DMS153 (cell line): ENCODE measurements at places on chromosomes 5 and 9.

DNA sequence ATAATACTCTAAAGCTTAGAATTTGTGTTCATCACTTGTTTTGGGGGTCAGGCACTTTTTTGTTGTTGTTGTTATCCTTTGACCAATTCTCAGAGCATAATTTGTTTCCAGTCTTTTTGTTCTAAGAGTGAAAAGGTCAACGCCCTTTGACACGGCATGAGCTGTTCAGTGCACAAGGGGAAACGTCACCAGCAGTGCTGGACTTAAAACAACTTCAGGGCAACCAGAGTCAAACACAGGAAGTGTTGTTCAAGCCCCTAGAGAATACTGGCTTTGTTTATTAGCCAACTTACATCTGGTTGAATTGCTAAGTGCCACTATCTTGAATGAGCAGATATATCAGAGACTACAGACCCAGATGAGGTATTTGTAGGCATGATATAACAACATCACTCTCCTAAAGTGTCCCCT lies 368.9 kb downstream of the TMEM161B start:
- DNase-seq: no peak

GRCh38 chr5:196350-196749 lies 5.1 kb downstream of the LRRC14B start:
- no peak for DNase-seq

GRCh38 chr5:93151896-93152295 lies 429.1 kb downstream of the NR2F1-AS1 start:
- DNase-seq: no peak

GRCh38 chr5:102918986-102919610 lies 164.0 kb downstream of the PAM start:
- DNase-seq: no peak

GRCh38 chr9:69412741-69413150 lies 87.7 kb downstream of the ENTREP1 start:
- DNase-seq: no peak

DNA sequence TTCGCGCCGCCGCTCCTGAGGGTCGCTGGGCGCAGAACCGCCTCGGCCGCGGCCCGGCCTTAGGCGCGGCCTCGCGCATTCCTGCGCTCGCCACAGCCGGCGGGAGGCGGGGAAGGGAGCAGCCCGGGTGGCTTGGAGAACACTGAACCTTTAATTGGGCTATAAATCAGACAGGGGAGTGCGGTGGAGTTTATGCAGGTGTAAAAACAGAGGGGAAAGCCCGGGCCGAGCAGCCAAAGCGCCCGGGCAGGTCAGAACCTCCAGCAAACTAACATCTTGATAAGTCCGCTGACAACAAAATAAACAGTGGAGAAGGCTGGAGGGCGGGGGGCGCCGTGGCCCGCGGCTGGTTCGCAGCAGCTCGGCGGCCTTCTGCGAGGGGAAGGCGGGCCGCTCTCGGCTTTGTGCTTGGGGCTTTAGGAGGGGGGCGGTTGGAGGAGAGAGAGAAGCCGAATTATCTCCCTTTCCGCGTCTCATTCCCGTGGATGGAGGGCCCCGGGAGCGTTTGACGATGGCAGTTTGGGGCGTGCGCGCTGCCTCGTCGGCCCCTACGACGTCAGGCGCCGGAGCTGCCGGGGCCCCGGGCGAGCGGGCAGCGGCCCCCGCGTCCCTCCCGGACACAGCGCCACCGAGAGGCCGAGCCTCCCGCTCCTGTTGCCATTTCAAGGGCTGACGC lies 11.3 kb downstream of the FOXD1 start:
- peak; percentile 14 for DNase-seq

DNA sequence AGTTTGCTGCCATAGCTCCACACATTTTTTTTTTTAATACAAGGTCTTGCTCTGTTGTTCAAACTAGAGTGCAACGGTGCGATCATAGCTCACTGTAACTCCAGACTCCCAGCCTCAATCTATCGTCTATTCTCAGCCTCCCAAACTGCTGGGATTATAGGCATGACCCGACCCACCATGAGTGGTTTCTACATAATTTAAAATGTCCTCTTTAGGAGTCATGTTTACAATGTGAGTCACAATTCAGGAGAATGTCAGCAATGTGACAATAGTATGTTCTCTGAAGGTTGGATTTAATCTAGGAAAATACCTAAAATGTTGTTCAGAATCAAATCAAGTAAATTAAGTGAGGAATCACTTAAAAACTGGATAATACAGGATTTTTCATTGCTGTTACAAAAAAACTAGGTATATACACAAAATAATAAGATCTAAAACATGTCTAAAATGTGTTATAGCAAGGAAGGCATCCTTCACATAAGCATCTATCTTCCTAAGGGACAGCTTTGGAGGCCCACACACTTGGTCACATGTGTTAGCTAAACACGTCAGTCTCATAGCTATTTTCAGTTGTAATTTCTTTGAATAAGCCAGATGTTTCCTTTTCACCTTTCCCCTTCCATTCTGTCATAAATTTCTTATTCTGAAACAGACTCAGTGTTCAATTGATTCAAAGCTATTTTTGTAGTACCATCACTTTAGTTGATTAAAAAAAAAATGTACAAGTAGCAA lies 30.0 kb upstream of the ELAVL2 start:
- no peak for DNase-seq

- DNase-seq: no peak
Measured at GRCh38 chr5:179805529-179806249, 977 bp downstream of the MGAT4B start.

DNA sequence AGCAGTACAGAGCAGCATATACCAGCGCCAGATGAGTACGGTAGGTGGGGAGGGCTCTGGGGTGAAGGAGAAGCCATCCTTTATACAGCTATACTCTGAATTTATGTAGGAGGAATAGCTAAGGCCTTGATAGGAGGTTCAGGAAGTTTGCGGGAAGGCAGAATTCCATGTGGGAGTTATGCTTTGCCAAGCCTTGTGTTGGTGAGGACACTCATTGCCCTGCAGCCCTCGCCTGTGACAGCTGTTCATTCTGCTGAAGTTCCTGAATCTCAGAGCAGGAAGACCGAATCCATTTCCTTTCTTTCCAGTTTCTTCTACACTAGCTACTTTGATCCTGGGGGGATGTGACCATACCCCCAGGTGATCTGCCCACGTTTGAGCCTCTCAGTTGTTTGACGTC lies 7.7 kb downstream of the MFAP3 start:
- no peak for DNase-seq

DNA sequence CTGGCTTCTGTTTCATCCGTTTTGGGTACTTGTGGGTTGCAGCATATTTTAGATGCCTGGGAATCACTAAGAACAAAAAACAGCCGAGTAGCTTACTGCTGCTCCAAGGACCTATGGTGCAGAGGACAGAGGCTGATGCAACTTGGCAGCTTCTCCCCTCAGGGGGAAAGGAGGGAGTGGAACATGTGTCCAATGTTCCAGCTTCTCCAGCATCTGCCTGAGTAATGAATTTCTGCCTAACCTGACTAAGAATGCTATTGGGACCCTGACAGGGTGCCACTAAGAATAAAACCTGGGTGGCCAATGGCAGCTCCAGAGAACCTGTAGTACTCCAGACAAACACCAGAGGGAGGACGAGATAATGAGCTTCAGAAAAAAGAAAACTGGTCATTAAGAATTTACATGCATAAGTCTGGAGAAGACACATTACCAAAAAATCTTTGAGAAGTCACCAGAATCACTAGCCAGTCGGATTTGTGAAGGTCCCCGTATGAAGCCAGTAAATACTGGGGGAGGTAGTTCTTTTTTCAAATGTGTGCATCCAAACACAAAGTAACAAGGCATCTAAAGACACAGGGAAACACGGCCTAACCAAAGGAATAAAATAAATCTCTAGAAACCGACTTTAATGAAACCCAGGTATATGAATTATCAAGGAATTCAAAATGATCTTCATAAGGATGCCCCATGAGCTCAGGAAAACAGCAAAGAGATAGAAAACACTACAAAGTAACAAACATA lies 293.5 kb downstream of the HINT1 start:
- no peak for DNase-seq

DNA sequence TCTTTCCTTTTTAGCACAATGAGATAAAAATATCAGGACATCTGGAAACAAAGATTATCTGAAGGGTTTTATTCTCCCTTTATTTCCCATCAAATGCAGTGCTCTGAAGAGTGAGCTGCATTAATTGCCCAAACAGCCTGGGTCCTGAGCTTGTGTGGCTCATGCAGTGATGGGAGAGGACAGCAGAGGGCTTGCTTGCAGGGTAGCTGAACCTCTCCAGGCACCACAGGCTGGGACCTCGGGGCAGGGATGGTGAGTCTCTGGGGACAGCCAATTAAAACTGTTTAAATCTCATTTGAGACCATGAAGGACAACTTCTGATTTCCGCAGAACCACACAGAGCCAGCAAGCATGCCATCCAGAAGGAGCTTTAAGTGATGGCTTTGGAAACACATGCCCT lies 71.2 kb downstream of the PLAC8L1 start:
- no peak for DNase-seq

DNA sequence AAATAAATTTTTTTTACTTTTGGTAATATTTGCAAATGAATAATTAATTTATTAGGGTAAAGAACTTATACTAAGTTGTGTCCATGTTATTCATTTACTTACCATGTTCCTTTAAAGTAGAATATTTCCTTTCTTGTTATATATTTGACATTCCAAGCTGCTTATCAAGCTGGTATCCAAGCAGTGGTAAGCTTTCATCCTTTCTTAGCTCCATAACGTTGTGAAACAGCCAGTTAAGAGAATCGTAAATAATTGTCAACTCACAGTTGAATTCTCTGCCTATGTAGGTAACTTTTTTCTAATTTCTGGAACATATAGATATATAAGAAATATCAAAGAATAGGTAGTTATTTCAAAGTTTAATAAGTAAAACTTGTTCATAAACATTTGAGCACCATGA lies 36.4 kb downstream of the SLC30A5 start:
- no peak for DNase-seq

GRCh38 chr5:142145106-142145900 lies 36.7 kb downstream of the NDFIP1 start:
- no peak for DNase-seq

- peak; percentile 19 for DNase-seq
Measured at GRCh38 chr9:87148331-87149104, 201.2 kb upstream of the GAS1 start.

GRCh38 chr5:150565868-150566267 lies 57.9 kb downstream of the NDST1 start:
- no peak for DNase-seq

GRCh38 chr5:157952374-157952685 lies 93.4 kb upstream of the CLINT1 start:
- no peak for DNase-seq

- DNase-seq: no peak
Measured at GRCh38 chr9:73135394-73135793, 16.3 kb upstream of the ANXA1 start.

DNA sequence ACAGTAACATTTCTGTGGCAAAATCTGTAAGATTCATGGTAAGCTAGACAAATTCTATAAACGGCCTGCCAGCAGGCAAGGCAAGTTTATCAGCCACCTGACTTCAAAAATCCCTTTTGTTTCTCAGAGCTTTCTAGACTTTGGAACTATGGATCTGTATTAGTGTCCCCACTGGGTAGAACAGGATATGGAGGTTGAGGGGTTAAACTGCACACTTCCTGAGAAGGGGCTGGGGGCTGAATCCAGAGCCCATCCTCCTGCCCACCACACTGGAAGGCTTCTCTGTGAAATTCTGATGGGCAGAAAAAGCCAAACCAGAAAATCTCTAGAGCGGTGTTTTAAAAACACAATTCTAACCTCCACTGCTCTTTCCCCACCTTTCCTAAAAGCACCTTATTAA lies 128.7 kb downstream of the ENTREP1 start:
- DNase-seq: no peak

DNA sequence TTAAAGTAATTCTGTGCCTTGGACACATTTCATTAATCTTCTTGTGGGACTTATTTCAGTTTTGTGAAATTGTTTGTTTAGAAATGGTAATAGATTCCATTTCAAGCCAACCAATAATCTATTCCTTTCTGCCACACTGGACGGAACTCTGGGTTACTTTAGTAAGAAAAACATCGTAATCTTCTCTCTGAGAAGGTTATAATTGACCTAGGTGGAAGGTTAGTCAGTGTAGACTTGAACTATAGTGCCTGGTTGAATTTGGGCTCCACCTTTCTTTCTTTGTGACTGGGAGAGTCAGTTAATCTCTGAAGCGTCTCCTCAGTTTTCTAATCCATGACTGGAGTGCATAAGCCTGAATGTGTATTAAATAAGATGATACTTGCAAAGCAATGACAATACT lies 89.7 kb upstream of the PRLR start:
- DNase-seq: no peak

DNA sequence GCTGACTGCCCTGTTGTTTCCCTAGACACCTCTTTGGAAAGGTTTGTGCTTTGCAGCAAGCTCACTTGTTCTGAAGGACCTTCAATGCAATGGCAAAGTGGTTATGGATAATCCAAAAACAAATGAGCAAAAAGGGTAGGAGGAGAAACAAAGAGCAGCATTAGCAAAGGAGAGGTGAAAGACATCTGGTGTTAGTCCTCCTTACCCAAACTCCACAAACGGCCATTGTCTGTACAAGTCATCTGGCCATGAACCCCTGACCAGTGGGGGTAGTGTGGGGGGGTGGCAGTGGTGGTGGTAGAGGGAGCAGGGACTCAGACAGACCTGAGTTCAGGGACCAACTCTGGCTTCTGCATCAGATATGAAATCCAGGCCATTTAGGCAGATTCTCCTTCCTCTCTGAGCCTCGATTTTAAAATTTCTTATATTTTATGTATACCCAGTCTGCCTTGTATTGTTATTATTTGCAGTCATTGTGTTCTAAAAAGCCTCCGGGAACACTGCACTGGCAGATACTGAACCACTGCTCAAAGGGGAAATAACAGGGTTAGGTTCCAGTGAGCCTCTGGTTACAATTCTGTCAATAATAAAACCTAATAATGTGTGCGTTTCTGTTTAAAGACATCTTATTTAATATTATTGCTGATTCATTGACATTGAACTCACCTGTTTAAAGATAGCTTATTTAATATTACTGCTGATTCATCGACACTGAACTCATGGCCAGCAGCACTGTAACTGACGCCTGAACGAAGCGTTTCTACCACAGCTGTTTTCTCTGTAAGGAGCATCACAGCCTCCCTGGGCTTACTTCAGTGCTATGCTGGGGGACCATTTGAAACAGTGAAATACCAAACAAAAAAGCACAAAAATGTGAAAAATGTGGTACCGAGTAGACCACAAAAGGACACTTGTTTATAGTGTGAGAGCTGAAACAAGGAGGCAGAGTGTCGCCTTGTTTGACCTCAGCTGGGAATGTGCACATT lies 156.0 kb downstream of the SEC61B start:
- DNase-seq: no peak

GRCh38 chr5:16525651-16526050 lies 60.1 kb upstream of the ZNF622 start:
- no peak for DNase-seq

GRCh38 chr5:14767053-14767452 lies 102.5 kb downstream of the OTULIN start:
- no peak for DNase-seq

DNA sequence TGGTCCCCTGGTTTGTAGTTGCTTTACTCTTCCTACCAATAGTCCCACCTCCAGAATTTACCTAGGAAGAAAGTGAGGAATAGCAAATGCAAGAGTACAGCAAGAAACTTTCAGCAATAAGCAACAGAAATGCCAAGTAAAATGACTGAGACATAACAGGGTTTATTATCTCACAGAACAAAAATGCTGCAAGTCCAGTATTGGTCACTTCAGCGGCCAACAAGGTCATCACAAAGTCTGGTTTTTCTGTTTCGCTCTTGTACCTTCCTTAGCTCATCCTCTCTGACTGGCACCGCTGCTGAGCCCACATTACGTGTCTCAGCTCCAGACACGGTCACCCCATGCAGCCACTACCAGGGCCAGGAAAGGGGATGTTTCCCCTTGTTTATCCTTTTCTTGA lies 82.7 kb downstream of the RFK start:
- no peak for DNase-seq
